Activated CD4-positive, alpha-beta T cell treated with anti-CD3 and anti-CD28 coated beads, Interleukin-2, amount 50 U/mL, for 16 hours (primary cell): ENCODE measurements at places on chromosomes 11 and 22.

GRCh38 chr11:121463689-121464335 is 11.0 kb upstream of the SORL1-AS1 start:
- DNase-seq: no peak

- DNase-seq: no peak
These were observed 1.2 kb downstream of the SYNGR1 start for GRCh38 chr22:39350757-39351688.

DNA sequence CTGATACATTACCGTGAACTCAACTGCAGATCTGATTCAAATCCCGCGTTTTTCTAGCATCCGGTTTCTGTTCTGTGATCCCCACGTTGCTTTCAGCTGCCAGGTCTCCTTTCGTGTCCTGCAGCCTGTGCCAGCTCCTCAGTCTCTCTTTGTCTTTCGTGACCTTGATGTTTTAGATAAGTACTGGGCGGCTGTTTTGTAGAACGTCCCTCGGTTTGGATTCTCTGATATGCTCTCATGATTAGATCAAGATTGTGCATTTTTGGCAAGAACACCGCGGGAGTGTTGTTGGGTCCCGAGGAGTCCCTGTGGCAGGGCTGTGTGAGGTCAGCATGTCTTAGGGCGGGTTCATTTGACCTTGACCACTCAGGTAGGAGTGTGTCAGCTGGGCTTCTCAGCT is 38.6 kb downstream of the KCNQ1 start:
- DNase-seq: no peak

GRCh38 chr22:36746375-36746970 is 29.4 kb downstream of the IFT27 start:
- DNase-seq: no peak

DNA sequence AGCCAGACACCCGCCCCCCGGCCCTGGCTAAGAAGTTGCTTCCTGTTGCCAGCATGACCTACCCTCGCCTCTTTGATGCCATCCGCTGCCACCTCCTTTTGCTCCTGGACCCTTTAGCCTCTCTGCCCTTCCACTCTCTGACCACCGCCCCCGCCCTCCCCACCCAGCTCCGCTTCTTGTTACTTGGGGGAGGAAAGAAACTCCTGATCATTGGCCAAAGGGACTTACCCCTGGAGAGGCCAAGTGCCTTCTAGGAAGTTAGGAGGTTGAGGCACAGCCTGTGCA is at the start of gene PRR33:
Gene PRR33, minus strand, starts transcription at position 65 of the 285 bp plus-strand sequence. CDS start 1,311 bp downstream, outside the sequence.
- DNase-seq: no peak
